Esophagus squamous epithelium (tissue), 5 donors: ENCODE measurements at places on chromosomes 6 and 20.

GRCh38 chr20:58619077-58619863 is 31.8 kb upstream of the STX16 start:
- no peak for DNase-seq

- no peak for DNase-seq
Measured at GRCh38 chr6:84258866-84259265, 31.4 kb upstream of the CEP162 start.

DNA sequence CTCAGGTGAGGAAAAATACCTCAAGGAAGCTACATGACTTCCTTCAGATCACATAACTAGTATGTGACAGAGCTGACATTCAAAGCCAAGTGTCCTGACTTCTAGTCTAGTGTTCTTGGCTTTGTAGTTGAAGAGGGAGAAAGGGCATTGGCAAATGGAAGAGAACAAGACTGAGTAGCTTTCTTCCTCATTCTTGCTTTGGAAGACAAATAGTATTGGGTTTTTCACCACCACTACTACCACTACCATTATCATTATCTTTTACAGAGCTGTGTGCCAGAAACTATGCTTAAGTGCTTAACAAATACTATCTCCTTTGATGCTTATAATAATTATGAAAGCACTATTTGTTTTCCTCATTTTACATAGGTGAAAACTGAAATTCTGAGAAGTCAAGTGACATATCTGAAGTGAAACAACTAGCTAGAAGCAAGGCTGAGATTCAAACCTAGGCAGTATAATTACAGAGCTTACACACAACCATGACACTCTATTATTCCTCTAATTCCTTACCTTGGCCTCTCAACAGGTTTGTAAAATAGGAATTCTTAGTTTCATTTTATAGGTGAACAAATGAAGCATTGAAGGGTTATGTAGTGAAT is 6.8 kb downstream of the ACSS2 start:
- no peak for DNase-seq

DNA sequence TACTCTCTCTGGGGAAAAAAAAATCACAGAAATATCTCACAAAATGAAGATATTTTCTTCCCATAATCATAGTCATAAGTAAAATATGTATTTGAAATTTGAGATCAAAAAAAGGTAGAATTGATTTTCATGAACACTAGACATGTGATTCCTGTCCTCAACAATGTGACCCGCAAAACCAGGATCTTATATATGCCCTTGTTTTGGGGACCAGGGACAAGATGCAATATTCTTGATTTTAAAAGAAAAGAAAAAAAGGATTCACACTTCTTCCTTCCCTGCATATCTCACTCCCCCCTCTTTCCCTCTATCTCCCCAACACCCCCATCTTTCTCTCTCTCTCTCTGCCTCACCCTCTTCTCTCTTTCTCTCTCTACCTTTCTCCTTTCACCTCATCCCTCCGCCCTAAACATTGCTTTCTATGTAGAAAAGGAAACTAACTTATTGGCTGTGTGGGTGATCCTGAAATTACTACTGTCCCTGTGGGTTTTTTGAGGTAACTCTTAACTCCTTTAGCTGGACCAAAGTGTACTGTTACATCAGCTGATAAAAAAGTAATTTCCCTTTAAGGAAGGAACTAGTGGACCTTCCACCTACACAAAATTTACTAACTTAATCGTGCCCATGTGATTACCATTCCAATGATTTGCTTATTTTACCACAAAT is 85.6 kb downstream of the AIG1 start:
- no peak for DNase-seq

DNA sequence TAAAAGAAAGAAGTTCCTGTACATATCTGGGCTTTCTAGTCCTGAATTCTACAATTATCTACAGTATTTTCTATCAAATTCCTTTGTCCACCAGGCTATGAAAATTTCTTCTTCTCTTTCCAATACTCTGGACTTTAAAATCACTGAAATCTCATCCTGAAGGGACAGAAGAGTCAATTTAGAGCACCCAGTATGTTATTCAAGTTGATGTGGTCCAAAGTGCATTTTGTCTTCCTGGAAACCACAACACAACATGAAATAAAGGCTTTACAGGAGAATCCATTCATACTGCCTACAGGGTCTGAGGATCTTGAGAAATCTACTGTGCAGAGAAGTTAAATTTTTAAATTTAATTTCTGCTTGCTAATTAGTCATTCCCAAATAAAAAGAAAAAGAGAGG is 94.9 kb upstream of the ADGRF1 start:
- DNase-seq, result no peak

DNA sequence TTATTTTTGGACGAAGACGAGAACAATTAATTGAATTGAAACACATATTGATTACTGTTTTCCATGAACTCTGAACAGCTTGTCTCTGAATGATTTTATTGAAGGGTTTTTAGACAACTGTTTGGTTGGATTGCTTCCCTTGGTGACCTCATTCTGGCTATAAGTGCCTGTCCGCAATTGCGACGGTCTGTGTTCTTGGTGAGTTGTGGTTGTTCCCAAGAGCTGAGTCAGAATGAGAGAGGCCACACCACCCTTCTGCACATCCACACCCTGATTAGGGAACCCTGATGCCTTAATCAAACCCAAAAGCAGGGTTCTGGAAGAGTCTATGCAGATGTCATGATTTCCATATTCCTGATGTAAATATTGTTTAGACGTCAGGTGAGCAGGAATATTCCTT is 747.0 kb downstream of the PTPRT start:
- DNase-seq, result no peak

DNA sequence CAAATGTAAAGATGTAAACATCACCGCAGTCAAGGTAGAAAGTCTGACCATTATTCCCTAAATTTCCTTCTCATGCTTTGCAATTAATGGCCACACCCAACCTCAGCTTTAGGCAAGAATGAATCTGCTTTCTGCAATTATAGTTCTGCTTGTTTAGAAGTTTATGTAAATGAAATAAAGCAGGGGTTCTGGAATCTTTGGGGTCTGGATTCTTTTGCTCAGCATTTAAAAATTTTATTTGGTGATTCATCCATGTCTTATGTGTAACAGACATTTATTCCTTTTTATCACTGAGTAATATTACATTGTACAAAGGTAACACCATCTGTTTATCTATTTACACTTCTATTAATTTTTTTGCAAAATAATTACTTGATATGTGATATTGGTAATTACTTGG is 613.6 kb downstream of the UTRN start:
- DNase-seq, result no peak

- DNase-seq, result no peak
Measured at GRCh38 chr6:15375638-15376290, 129.9 kb downstream of the JARID2 start.

DNA sequence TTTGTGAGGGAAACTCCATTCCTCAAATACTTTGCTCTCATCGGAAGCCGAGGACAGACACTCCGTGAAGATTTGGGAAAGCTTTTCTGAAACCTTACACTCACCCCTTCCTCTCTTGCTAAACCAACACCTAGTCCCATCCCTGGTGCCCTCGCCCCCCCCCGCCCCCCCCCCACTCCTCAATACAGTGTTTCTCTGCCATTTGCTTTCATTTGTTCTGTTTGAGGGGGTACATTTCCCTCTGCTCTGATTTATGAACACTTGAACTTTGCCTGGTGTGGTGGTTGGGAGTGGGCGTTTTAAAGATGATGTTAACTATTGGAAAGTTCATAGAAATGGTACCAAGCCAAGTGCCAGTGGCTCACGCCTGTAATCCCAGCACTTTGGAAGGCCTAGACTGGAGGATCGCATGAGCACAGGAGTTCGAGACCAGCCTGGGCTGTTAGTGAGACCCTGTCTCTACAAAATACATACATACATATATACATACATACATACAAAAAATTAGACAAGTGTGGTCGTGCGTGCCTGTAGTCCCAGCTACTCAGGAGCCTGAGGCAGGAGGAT is 1.1 kb downstream of the RAB32 start:
- DNase-seq, result no peak
